ENCODE measurements at places on chromosomes 11 and 22. TPM values are rescaled to one million over a fixed set of nuclear protein-coding genes. Genes with fewer than 3 reads are reported as not detected.

The UPK3A gene
- polyA plus RNA-seq = not detected

The NCAM1 gene
- 9.7 TPM for polyA plus RNA-seq

The THAP12 gene
- 27.3 TPM for polyA plus RNA-seq

The CDHR5 gene
- 18.0 TPM for polyA plus RNA-seq

The CYB5R2 gene
- 6.7 TPM for polyA plus RNA-seq

The ATP5MG gene
- 315 TPM for polyA plus RNA-seq

The ZNF70 gene
- polyA plus RNA-seq = 1.8 TPM

The IL18 gene
- 211 TPM for polyA plus RNA-seq

The TMEM132A gene
- 0.60 TPM for polyA plus RNA-seq

The CRYAB gene
- polyA plus RNA-seq = 63.0 TPM

The BRSK2 gene
- not detected for polyA plus RNA-seq

The TRPC6 gene
- 0.55 TPM for polyA plus RNA-seq

The MS4A3 gene
- not detected for polyA plus RNA-seq

The NR1H3 gene
- 57.3 TPM for polyA plus RNA-seq

The MADD gene
- polyA plus RNA-seq = 19.2 TPM

The NRIP3 gene
- polyA plus RNA-seq = not detected

The LRP5 gene
- polyA plus RNA-seq = 63.1 TPM

The SYT7 gene
- polyA plus RNA-seq = 4.2 TPM

The PNPLA5 gene
- not detected for polyA plus RNA-seq

The POTEH gene
- not detected for polyA plus RNA-seq

The TSSK2 gene
- not detected for polyA plus RNA-seq

The MAPK8IP1 gene
- polyA plus RNA-seq = 4.2 TPM

The C22orf31 gene
- polyA plus RNA-seq = not detected

The FGF19 gene
- polyA plus RNA-seq = not detected

The RASL10A gene
- not detected for polyA plus RNA-seq

The MOGAT2 gene
- 26.4 TPM for polyA plus RNA-seq

The ABTB2 gene
- polyA plus RNA-seq = 12.9 TPM

The INS gene
- polyA plus RNA-seq = not detected

The MS4A6A gene
- 80.0 TPM for polyA plus RNA-seq

The TYR gene
- polyA plus RNA-seq = not detected

The HARBI1 gene
- 4.8 TPM for polyA plus RNA-seq

The KRTAP5-2 gene
- not detected for polyA plus RNA-seq

The APOA4 gene
- 5.3 TPM for polyA plus RNA-seq

The PLAAT5 gene
- 1.2 TPM for polyA plus RNA-seq

The OR51B5 gene
- not detected for polyA plus RNA-seq

The CCDC87 gene
- not detected for polyA plus RNA-seq

The KCNQ1 gene
- polyA plus RNA-seq = 25.2 TPM

The GNG3 gene
- 2.7 TPM for polyA plus RNA-seq

The SMIM38 gene
- polyA plus RNA-seq = 0.19 TPM

The SHISA8 gene
- polyA plus RNA-seq = not detected

The OR9I1 gene
- polyA plus RNA-seq = not detected

The RHOG gene
- polyA plus RNA-seq = 59.5 TPM

The GLYAT gene
- not detected for polyA plus RNA-seq

The AIP gene
- polyA plus RNA-seq = 71.2 TPM

The PAMR1 gene
- 1.8 TPM for polyA plus RNA-seq

The BTBD18 gene
- polyA plus RNA-seq = 0.03 TPM

The TMPRSS4 gene
- 68.5 TPM for polyA plus RNA-seq

All from sigmoid colon (tissue), 7 donors.